Left renal pelvis (tissue), 4 donors: ENCODE measurements at places on chromosomes 3 and 15.

DNA sequence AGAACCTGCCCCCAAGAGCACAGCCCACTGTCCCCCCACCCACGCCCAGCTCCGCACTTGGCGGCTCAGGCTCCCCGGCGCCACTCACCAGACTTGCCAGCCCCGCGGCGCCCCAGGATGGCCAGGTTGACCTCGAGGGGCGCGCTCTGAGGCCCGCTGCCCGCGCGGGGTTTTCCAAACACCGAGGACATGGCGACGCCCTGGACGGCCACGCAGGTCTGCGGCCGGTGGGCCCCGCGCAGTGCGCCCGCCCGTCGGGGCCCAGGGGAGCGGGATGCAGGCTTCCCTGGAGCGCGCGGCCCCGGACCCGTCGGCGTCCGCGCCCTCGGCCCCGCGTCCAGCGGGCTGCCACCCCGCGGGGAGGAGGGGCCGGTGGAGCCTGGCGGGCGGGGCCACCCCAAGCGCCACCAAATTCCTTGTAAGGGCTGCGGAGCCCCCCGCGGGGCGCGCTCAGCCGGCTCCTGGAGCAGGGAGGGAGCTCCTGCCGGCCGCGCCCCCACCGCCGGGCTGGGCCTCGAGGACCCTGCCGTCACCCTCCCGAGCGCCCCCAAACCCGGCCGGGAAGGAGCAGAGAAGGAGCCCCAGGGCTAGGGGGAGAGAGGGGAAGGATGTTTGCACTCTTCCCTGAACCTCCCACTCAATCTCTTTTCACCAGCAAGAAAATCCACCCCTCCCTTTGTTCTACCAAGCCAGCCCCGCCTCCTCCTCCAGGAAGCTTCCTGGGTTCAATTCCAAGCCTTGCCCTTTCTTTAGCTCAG, at the start of gene RASL12:
Gene RASL12, minus strand, starts transcription at position 347 of the 758 bp plus-strand sequence. Its CDS starts 156 bp downstream, at position 191.
- DNase-seq = no peak

DNA sequence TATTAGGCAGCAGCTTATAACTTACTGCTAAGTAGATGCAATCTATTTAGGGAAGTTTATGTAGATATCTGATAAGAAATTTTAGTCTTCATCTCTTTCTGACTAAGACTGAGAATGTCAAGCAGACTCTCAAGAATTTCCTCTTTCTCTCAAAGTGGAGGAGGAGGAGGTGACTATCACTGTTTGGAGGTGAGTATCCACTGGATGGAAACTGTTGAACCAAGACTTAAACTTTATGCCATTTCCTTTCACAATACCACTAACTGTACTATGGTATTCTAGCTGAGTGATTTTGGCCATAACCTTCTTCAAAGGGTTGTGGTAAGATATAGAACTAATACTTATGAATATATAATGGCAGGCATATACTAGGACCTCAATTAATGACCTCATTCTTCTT, 64.6 kb downstream of the TPRG1 start:
- DNase-seq = no peak

DNA sequence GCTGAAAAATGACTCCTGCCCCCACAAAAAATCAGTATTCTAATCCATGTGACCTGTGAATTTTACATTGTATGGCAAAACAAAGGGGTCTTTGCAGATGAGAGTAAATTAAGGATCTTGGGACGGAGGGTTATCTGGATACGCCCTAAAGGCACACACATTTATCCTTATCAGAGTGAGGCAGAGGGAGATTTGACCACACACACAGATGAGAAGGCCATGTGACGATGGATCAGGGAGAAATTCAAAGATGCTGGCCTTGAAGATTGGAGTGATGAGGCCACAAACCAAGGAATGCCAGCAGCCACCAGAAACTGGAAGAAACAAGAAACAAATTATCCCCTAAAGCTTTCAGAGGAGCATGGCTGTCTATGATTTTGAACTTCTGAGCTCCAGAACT, 288.5 kb downstream of the XXYLT1 start:
- DNase-seq = no peak

DNA sequence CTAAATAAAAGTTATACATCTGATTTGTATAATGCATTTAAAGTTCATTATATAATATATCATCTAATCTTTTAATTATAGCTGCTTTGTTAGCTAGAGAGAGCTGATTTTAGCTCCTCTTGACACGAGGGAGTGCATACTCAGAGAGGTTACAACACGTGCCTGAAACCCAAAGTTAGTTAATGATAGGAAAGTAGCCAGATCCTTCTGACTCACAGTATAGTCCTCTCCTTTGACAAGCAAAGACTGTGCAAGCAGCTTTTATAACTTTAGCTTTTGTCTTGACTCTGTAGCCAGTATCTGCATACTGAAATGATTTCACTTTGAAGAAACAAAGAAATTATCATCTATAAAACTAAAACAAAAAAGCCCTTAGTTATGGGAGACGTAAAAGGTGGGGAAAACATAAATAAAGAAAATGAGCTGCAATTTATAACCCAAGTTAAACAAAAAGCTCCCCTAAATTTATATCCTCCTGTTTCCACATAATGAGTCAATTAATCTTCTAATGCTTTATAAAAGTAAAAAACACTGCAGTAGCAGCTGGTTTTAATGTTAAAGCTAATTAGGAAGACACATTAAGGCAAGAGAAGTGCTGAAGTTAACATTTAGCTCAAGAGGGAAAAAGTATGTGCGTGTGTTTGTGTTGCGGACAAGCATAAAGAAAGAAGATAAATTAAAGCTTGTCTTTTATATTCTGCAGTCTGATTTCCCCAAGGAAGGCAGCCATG, 13.1 kb downstream of the GABRR3 start:
- no peak for DNase-seq

- no peak for DNase-seq
Measured at GRCh38 chr15:62394079-62394478, 229.0 kb upstream of the C2CD4B start.

- no peak for DNase-seq
Measured at GRCh38 chr3:23743141-23743784, 62.5 kb upstream of the UBE2E1 start.

GRCh38 chr3:33490641-33491241, 50.5 kb upstream of the UBP1 start:
- no peak for DNase-seq

DNA sequence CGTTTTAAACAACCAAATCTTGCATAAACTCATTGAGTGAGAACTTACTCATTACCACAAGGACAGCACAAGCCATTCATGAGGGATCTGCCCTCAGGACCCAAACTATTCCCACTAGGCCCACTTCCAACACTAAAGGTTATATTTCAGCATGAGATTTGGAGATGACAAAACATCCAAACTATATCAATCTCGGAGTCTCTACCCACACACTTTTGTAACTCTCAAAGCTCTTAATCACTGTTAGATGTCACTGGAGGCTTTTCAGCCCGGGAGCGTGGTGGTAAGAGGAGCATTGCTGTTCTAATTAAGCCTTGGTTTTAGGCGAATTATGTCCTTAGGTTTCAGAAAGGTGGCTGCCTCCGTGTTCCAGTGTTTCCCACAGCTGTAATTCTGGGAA, 86.3 kb downstream of the CNTN6 start:
- no peak for DNase-seq

GRCh38 chr3:149016242-149016641, 24.9 kb downstream of the GYG1 start:
- DNase-seq = no peak

DNA sequence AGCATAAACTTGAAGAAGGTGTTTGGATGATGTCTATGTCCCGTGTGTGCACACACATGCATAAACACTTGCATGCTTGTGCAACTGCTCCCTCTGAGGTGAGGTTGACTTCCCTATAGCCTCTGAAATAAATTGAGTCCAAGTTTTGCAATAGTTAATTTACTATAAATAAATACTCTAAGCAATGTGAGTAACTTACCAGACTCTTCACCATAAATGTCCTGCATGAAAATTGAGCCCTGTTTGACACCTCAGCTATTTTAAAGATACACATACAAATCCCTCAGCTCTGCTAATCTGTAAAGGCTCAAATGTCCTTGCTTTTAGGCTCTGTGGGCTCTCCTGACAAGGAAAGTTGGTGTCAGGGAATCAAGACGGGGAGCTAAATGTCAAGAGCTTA, 37.1 kb downstream of the GJD2 start:
- no peak for DNase-seq

DNA sequence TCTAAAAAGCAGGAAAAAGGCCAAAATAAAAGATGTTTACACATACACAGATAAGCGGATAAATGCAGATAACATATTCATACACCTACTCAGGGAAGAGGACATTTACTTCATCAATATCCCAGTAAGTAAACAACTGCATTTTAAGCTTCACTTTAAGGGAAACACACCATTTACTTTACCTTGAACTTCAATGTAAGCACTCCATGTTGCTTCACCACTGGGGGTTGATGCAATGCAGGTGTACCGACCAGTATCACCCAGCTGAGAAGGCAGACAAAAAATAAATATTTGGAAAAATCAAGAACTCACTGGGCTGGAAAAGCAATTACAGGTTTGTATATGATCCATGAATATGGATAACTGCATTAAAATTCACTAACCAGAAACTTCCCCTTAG, 1099.5 kb downstream of the ROBO1 start:
- DNase-seq = no peak

- peak; percentile 32 for DNase-seq
Measured at GRCh38 chr3:177050501-177051237, 146.6 kb downstream of the TBL1XR1 start.

DNA sequence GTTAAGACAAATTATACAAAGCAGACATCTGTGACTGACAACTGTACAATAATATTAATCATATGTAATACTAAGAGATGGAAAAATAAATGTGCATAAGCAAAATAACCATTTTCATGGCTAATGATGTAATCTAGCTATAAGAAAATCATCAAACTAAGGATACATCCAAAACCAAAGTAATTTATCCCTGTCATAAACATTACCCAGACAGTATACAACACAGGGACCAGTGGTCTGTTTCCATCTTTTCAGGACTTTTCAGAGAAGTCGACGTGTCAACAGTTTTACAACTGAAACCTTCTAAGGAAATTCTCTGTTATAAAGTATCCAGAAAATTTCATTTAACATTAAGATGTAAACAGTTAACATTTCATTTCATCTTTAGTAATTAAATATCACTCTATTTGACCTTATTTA, 11.0 kb downstream of the THBS1 start:
- DNase-seq = no peak

- no peak for DNase-seq
Measured at GRCh38 chr15:65885668-65886218, 16.5 kb downstream of the RAB11A start.

DNA sequence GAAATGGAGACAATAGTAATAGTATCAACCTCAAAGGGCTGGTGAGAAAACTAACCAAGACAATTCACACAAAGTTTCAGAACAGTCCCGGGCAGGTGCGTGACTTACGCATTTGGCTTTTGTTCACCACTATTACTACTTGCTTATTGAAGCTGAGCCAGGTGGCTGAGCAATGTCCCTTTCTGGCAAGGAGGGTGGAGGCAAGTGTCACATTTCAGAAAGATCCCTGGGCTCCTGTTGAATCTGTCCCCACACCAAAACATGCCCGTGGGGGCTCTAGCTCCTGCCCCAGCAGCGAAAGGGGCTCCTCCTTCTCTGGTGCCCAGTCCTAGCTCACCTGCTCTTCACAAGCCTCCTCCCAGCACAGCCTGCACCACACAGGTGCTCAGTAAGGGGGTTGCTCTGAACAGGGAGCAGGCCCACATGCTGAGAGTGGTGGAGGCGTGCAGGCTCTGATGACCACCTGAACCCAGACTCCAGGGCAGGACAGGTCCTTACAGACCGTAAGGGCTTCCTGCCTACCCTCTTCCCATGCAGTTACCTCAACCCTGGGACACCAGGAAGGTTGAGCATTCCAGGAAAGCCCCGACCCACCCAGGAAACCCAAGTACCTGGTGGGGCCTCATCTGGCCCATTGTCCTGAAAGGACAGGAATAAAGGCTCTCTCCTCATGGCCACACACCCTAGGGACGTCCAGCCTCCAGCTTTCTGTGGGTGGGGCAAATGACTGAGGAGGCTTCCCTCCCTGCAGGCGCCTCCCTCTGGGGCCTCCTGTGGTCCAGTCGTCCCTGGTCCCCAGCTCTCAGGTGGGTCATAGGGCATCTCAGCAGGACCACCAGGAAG, 32.6 kb downstream of the SEMA7A start:
- no peak for DNase-seq

DNA sequence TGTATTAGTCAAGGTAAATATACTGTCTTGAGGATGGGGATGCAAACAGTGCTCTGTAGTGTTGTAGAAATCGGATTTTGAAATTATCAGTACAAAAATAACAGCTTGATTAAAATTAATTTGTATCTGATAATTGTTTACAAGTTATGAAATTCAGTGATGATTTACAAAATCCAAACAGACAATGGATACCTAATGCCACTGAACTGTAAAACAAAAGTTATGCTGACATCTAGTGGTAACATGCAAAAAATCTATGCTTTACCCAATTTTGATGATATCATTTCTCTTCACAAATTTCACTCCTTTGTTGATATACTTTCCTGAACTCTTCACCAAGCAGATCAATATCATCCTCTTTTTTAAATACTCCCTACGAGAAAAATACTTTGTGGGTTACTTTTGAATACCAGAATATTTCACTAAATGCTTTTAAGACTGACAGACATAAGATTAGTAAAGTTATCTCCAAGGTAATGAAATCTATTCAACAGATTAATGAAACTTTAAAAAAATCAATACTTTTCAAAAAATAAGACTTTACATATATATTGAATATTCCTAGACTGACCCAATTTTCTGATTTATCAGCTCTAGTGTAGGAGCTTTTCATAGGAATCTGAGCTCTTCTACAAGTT, 36.0 kb downstream of the MNS1 start:
- no peak for DNase-seq

DNA sequence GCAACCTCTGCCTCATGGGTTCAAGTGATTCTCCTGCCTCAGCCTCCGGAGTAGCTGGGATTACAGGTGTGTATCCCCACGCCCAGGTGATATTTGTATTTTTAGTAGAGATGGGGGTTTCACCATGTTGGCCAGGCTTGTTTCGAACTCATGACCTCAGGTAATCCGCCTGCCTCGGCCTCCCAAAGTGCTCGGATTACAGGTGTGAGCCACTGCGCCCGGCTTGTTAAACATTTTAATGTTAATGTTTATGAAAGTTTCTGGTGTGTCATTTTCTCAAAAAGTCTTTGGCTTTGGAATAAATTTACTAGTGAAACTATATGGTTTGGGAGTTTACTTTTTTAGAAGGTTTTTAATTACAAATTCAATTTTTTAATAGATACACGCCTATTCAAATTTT, 698.8 kb downstream of the MECOM start:
- no peak for DNase-seq

DNA sequence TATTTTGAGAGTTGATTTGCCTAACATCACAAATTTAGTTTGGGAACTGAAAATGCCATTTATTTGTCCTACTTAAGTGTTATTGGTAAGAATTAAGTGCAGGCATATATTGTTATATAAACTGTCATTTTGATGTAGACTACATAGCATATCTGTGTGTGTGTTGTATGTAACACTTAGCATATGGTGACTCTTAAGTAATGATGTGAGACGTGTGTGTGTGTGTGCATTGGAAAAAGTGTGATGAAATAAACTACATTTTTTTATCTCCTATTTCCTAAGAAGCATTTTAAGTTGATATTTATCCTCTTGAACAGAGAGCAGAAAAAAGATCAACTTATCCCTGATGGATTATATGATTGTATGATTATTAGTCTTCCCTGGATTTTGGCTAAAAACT, 588.2 kb upstream of the SUCLG2 start:
- DNase-seq = no peak

DNA sequence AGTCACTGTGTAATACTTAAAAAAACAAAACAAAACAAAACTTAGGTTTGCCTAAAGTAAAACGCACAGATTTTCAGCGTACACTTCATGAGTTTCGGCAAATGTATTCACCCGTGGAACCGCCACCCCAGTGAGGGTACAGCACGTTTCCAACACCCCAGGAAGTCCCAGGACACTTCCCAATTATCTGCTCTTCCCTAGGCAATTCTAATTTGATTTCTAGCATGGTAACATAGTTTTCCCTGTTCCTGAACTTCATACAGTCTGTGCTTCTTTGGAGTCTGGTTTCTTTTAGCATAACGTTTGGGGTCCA, 497 bp upstream of the CLASP2 start:
- no peak for DNase-seq
